Smooth muscle cell of the umbilical artery (primary cell): ENCODE measurements at places on chromosomes 4 and X. TPM values are rescaled to one million over a fixed set of nuclear protein-coding genes. Genes with fewer than 3 reads are reported as not detected.

The RAB40A gene
- 0.14 and 0.30 TPM in 2 replicates for total RNA-seq

The ZNF711 gene
- total RNA-seq, result 3.9 and 6.1 TPM in 2 replicates

The ZMAT1 gene
- total RNA-seq, result 0.23 and 0.30 TPM in 2 replicates

The LDB2 gene
- total RNA-seq, result 3.3 and 4.8 TPM in 2 replicates

The YY2 gene
- 2.1 and 3.8 TPM in 2 replicates for total RNA-seq

The GRIA3 gene
- total RNA-seq, result 25.1 and 25.8 TPM in 2 replicates

The TMEM35A gene
- total RNA-seq, result 4.2 and 10.1 TPM in 2 replicates

The TLL1 gene
- total RNA-seq, result under 0.01 and 0.18 TPM in 2 replicates

The FRMD7 gene
- under 0.01 and 0.05 TPM in 2 replicates for total RNA-seq

The MYL5 gene
- 7.5 and 13.7 TPM in 2 replicates for total RNA-seq

The IL3RA gene
- not detected in 2 replicates for total RNA-seq

The TLR1 gene
- 0.59 and 0.60 TPM in 2 replicates for total RNA-seq

The L1CAM gene
- 0.59 and 2.6 TPM in 2 replicates for total RNA-seq

The STAG2 gene
- 68.0 and 75.6 TPM in 2 replicates for total RNA-seq

The ARMCX1 gene
- 32.0 and 46.3 TPM in 2 replicates for total RNA-seq

The TRIM2 gene
- 44.4 and 54.0 TPM in 2 replicates for total RNA-seq

The BTC gene
- under 0.01 and 0.18 TPM in 2 replicates for total RNA-seq

The SSX2 gene
- not detected in 2 replicates for total RNA-seq

The FAM149A gene
- total RNA-seq, result 0.89 and 1.7 TPM in 2 replicates

The BDH2 gene
- 45.4 and 73.0 TPM in 2 replicates for total RNA-seq

The DUSP9 gene
- not detected in 2 replicates for total RNA-seq

The HSD17B10 gene
- total RNA-seq, result 51.4 and 52.6 TPM in 2 replicates

The TRIM60 gene
- total RNA-seq, result not detected in 2 replicates

The RRH gene
- total RNA-seq, result not detected in 2 replicates

The HTR2C gene
- total RNA-seq, result not detected in 2 replicates

The GASK1B gene
- 103 and 160 TPM in 2 replicates for total RNA-seq

The CT45A5 gene
- total RNA-seq, result not detected in 2 replicates

The RPA4 gene
- 0.59 and 0.92 TPM in 2 replicates for total RNA-seq

The PCDH10 gene
- total RNA-seq, result 73.0 and 99.5 TPM in 2 replicates

The ANTXR2 gene
- total RNA-seq, result 380 and 915 TPM in 2 replicates

The ERAS gene
- not detected in 2 replicates for total RNA-seq

The CHST7 gene
- total RNA-seq, result 9.2 and 26.0 TPM in 2 replicates

The SPIN2A gene
- 0.23 and 0.30 TPM in 2 replicates for total RNA-seq

The CHIC1 gene
- total RNA-seq, result 12.2 and 14.6 TPM in 2 replicates

The SLC2A9 gene
- 2.7 and 6.5 TPM in 2 replicates for total RNA-seq

The REELD1 gene
- not detected in 2 replicates for total RNA-seq

The TDO2 gene
- total RNA-seq, result 5.4 and 13.7 TPM in 2 replicates

The GNRHR gene
- not detected in 2 replicates for total RNA-seq

The NHSL2 gene
- total RNA-seq, result 1.5 and 10.1 TPM in 2 replicates

The P2RY8 gene
- under 0.01 TPM in 1 of 2 replicates, not detected in the other for total RNA-seq

The CXCL8 gene
- total RNA-seq, result 187 and 306 TPM in 2 replicates

The ZNF157 gene
- total RNA-seq, result 0.09 TPM in 1 of 2 replicates, not detected in the other

The MTNR1A gene
- 0.23 TPM in 1 of 2 replicates, not detected in the other for total RNA-seq

The GPR119 gene
- total RNA-seq, result not detected in 2 replicates

The BEND2 gene
- total RNA-seq, result not detected in 2 replicates

The STATH gene
- not detected in 2 replicates for total RNA-seq

The KLF3 gene
- 17.8 and 22.6 TPM in 2 replicates for total RNA-seq

The SLC6A14 gene
- total RNA-seq, result not detected in 2 replicates
